ENCODE measurements at places on chromosomes 2 and 18.

DNA sequence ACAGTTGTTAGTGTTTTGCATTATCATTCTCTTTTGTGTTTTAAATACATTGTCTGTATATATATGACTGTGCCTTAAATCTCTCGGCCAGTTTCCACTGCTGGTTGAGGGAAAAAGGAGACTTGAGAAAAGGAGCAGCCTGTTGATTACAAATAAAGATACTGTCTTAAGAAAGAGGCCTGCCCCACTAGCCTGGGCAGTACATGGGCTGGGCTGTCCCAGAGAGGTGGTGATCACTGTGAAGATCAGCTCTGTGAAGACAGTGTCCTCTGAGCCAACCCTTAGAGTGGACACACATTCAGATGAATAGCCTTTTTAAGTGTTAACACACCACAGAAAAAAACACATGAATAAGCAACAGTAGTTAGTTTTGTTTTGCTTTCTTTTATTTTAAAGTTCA, 10.0 kb upstream of the OTX1 start:
- no peak for DNase-seq

- no peak for DNase-seq
Observed at GRCh38 chr2:210337159-210337558, 22.2 kb upstream of the MYL1 start.

GRCh38 chr2:54897420-54898310, 152.6 kb downstream of the RTN4 start:
- DNase-seq = no peak

GRCh38 chr18:12113999-12114646, 20.5 kb downstream of the ANKRD62 start:
- no peak for DNase-seq

DNA sequence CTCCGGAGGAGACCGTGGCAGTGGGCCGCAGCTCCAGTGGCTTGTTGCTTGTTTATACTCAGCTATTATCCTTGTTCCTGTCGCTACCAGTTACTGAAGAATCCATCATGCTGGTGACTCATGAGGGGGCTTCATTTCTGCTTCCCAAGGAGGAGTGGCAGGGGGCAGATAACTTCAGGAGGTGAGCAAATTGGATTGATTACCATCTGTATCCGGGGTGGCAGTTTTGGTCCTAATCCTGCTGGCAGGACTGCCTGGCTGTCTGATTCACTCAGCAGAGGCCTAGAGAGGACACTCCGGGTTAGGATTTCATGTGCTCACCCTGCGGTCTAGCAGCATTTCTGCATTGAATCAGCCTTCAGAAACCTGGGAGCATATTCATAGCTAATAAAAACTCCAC, 230.0 kb downstream of the ACTR3 start:
- no peak for DNase-seq

DNA sequence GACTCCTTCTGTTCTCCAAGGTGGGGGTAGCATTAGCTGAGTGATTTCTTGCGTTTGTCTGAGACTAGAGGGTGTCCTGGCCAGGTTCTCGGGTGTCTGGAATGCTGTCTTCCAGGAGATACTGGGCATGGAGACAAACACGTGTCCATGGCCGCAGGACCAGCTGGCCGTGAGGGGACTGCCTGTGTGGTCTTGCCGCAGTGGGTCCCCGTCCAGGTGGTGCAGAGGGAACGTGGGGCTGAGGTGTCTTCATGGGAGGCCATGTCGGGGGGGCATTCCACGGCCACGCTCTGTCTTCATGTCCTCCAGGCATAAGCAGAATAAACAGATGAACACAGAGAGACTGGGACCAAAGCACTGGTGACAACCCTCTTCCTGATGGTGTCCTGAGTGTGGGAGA, 66.6 kb downstream of the SMIM21 start:
- DNase-seq = no peak

DNA sequence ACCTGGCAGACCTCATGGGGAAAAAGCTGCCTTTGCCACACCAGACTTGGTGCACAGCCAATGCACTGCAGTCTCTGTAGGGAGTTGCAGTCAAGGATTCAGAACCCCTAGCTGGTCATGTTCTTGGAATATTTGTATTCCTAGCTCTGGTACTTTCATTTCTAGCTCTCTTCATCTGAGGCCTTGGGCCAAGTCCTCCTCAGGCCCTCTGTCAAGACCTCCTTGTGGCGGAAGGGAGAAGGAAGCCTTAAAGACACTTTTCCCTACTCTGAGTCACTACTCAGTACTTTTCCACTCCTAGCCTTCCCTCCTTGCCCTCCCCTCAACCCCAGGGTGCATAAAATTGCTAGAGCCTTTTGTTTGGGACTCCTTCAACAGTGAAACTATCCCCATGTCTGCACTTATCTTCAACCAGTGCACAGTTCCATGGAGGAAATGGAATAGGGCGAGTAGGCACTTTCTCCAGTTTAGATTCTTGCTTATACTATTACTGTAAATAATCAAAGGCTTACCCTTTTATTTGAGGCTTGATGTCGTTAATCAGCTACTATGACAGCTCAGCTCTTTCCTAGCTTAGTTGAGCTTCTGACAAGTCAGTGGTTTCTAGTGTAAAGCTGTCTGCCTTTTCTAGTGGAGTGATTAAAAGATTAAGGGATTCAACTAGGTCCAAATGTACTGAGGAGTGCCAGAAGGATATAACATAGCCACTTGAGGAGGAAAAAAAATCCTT, 15.8 kb downstream of the M1AP start:
- peak; percentile 36 for DNase-seq

- peak; percentile 17 for DNase-seq
Observed at GRCh38 chr2:69203166-69203985, 183.7 kb downstream of the GFPT1 start.

DNA sequence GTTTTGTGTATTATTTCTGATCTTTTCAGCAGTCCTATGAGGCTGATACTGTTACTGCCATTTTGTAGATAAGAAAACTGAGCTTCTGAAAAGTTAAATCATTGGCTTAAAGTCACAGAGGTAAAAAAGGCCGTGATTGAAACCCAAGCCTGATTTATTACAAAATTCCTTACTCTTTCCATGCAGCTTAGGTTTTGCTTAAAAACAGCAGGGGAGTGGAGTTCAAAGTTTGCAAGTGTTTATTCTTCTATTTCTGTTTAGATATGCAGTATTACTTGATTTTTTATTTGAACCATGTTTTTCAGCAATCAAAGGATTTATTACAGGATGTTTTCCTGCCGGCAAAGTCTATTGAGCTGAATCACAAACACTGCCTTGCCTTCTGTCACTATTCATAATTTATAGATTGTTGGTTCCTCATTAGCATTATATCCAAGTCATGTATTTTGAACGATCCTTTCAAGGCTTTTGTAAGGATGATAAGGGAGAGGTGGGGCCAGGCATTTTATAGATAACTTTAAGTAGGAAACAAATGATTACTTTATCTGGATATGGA, 31.9 kb upstream of the MSTN start:
- peak; percentile 30 for DNase-seq

GRCh38 chr18:77107292-77107691, 25.3 kb downstream of the MBP start:
- DNase-seq = peak; percentile 32

GRCh38 chr2:28545590-28546200, 49.8 kb downstream of the PLB1 start:
- DNase-seq = no peak

- DNase-seq = no peak
Observed at GRCh38 chr2:209049608-209050007, 374.2 kb upstream of the MAP2 start.

- DNase-seq = peak; percentile 58
Observed at GRCh38 chr2:219057709-219058540, 2.8 kb downstream of the IHH start.

DNA sequence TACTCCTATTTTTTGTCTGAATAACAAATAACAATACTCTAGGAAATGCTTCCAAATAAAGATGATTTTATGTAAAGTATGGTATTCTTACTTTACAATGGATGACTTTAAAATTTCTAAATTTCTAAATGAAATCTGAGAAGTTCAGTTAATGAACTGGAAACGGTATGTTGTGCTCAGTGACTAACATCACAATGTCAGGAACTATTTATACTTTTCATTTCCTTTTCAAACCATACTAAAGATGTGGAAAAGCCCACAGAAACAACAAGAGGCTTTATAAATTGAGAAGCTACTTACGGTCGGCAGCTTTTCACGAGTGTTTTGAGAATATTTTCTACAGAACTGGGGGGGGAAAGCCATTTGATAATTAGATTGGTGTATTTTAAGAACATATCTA, 31.1 kb downstream of the PSME4 start:
- DNase-seq = peak; percentile 6

DNA sequence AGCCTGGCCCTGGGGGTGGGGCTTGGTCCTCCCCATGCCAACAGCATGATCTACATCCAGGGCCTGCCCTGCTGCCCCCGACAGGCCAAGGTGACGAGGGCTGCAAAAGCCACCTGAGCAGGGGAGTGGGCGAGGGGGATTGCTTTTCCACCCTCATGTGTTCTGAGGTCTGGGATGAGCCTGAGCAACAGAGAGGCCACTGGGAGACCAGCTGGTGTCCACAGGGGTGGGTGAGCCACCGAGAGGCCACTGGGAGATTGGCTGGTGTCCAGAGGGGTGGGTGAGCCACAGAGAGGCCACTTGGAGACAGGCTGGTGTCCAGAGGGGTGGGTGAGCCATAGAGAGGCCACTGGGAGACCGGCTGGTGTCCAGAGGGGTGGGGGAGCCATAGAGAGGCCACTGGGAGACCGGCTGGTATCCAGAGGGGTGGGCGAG, 147.4 kb upstream of the GPC1 start:
- DNase-seq = no peak

DNA sequence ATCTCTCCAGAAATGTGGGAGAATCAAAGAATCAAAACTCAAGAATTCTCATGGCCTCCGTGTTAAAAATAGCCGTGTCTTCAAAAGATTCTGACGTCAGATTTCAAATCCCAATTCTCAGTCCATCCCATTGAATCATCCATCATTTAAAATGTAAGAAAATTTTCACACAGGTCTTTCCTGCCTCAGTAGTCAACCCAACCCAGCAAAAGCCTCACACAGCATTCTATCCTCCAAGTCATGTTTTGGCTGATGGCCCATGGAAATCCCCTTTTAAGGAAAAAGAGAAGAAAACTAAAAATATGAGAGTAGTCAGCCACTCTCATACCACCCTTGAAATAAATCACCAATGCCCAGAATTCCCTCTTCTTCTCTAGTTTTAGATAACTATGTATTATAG, 211.8 kb downstream of the C1D start:
- peak; percentile 20 for DNase-seq

- no peak for DNase-seq
Observed at GRCh38 chr2:200700856-200701255, 110.9 kb upstream of the BZW1 start.

- no peak for DNase-seq
Observed at GRCh38 chr18:24935896-24936295, 416.1 kb downstream of the ZNF521 start.

DNA sequence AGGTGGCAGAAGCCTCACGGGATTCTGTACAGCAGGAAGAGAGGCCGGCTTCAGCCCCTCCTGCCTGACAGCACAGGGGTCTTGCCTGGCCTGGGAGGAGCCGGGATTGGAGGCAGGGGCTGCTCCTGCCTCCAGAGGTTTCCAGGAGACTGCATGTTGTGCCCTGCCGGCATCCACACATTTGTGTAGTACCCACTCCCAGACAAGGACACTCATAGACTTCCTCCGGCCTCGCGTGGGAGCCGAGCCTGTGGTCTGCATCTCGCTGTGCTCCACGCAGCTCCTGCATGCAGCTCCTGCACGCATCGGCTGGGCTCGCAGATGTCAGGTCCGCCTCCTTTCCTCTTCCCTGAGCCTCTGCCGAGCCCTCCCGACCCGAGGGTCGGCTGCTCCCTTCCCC, 34.7 kb downstream of the TPO start:
- DNase-seq = no peak

- DNase-seq = no peak
Observed at GRCh38 chr2:27756544-27757498, 14.7 kb upstream of the MRPL33 start.

- no peak for DNase-seq
Observed at GRCh38 chr2:149920389-149920788, 332.8 kb upstream of the MMADHC start.

GRCh38 chr2:120177973-120178372, 45.2 kb downstream of the TMEM185B start:
- no peak for DNase-seq

DNA sequence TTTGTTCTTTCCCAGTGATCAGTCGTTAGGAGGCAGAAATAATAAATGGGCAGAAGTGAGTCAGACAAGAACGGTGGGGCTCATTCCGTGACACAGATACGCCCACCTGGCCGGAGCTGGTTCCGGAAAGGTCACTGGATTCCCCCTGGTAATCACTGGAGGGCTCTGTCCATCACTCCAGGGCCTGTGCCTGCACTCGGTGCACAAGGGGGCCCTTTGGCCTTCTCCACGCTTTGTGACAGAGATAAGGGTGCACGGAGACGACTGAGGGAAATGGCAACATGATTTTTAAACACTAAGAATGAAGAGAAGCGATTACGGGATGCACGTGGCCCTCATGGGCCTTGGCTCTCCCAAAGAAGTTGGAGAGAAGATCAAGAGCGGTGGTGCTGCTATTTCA, 84.4 kb downstream of the PTGR3 start:
- no peak for DNase-seq

GRCh38 chr18:79522451-79523205, 126.9 kb downstream of the NFATC1 start:
- DNase-seq = no peak

DNA sequence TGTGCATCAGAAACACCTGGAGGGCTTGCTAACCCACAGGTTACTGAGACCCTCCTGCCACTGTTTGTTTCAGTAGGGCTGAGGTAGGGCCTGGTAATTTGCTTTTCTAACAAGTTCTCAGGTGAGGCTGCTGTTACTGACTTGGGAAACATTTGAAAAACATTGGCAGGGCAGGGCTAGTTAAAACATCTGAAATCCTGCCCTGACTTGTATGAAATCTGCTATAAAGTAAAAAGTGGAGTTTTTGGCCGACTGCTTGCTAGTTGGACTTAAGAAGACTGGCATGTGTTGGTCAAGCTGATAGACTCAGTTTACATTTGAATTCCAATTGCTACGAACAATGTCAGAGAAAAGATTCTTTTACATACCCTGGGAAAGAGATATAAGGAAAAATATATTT, 111.6 kb upstream of the DLX2 start:
- no peak for DNase-seq

DNA sequence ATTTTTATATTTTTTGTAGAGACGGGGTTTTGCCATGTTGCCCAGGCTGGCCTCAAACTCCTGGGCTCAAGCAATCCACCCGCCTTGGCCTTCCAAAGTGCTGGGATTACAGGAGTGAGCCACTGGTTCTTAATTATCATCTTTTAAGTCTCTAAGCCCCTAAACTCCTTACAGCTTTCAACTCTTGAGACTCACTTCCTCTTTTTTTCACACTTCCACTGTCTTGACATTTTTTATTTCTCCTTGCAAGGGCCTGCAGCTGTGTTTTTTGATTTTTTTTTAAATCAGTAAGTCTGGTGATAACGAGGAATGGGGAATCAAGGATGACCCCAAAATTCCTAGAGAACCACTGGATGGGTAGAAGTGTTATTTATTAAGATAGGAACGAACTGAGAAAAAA, 8.6 kb upstream of the ABCB11 start:
- DNase-seq = no peak

- DNase-seq = peak; percentile 92
Observed at GRCh38 chr18:62281684-62282083, 43.4 kb upstream of the TNFRSF11A start.

- DNase-seq = no peak
Observed at GRCh38 chr2:18637196-18637595, 47.8 kb upstream of the NT5C1B start.

GRCh38 chr18:73893880-73894279, 253.8 kb downstream of the FBXO15 start:
- peak; percentile 20 for DNase-seq

- peak; percentile 41 for DNase-seq
Observed at GRCh38 chr2:53787614-53788289, 908 bp downstream of the ERLEC1 start.

GRCh38 chr2:240732911-240733622, 41.4 kb downstream of the AQP12A start:
- DNase-seq = peak; percentile 5
